ENCODE measurements at places on chromosomes 16 and 17.
A peak's percentile ranks its signal among the peaks of the same experiment; 100 is the strongest.

GRCh38 chr17:6569370-6570285 lies 13.3 kb upstream of the PITPNM3 start:
- DNase-seq, result no peak

DNA sequence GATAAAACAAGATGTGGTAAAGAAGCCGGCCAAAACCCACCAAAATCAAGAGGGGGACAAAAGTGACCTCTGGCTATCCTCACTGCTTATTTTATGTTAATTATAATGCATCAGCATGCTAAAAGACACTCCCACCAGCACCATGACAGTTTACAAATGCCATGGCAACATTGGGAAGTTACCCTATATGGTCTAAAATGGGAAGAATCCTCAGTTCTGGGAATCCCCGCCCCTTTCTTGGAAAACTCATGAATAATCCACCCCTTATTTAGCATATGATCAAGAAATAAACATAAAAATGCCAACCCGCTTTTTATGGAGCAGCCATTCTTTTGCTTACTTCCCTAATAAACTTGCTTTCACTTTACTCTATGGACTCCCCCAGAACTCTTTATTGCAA lies 25.6 kb downstream of the CMTR2 start:
- DNase-seq, result no peak

GRCh38 chr16:1858189-1858865 lies 13.6 kb downstream of the MEIOB start:
- DNase-seq, result no peak

- no peak for DNase-seq
Observed at GRCh38 chr16:1696863-1697262, 9.1 kb upstream of the MAPK8IP3 start.

- DNase-seq, result no peak
Observed at GRCh38 chr17:57551321-57552079, 193.6 kb downstream of the CCDC182 start.

GRCh38 chr17:30219833-30220232 lies 15.7 kb downstream of the SLC6A4 start:
- DNase-seq, result no peak

DNA sequence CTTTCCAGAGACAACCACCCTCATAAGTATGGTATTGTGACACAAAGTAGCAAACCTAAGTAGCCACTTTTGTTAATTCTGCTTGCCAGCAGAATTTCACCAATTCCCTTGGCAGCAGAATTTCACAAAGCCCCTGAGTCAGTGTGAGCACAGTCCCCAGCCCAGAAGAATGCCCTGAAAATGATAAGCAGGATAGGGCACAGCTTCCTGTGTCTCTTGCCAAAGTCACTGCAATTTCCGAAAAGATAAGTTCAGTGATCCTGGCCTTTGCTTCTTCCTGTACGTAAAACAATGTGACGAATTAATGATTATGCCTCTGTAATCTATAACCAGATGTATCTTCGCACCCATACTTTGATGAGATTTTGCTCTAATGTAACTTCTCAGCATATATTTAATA lies 16.0 kb upstream of the WIPF2 start:
- DNase-seq, result no peak

GRCh38 chr16:78493573-78493972 lies 394.1 kb downstream of the WWOX start:
- no peak for DNase-seq

- no peak for DNase-seq
Observed at GRCh38 chr16:15808071-15808470, 48.8 kb downstream of the MYH11 start.

DNA sequence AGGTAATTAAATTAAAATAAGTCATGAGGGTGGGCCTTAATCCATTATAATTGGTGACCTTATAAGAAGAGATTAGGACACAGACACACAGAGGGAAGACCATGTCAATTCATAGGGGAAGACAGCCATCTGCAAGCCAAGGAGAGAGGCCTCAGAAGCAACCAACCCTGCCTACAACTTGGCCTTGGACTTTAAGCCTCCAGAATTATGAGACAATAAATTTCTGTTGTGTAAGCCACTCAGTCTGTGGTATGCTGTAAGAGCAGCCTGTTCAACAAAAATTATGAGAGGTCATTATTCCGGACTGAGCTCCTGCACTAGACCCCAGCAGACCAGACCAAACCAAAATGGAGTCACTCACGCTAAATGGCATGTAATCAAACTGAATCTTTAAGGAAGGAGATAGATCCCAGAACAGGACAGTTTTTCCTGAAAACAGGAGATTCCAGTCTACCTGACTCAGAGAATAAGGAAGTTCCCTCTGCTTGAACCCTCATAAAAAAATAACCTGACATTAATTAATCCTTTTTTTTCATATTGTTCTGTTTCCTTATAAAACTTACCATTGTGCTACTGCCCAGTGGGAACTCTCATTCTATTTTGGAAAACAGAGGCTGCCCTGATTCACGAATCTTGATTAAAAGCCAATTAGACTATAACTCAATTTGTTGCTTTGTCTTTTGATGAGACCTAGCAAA lies 74.3 kb downstream of the DNAH3 start:
- no peak for DNase-seq

DNA sequence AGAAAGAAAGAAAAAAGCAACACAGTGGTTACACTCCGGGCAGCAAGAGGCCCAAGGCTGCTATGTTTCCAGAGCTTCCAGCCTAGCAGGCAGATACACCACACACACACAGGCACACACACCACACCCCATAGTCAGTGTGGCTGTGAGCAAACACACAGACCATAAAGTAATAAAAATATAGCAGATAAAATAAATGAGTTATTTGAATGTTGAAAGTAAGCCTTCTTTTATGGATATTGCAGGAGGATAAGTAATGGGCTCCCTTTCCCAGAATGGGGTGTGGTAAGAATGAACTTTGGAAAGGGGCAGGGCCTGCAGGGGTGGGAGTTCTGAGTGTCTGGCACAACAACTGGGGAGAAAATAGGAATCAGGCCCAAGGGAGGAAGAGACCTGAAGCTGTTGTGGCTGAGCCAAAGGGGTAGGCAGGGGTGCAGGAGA lies 4.8 kb upstream of the CDK5RAP3 start:
- no peak for DNase-seq

DNA sequence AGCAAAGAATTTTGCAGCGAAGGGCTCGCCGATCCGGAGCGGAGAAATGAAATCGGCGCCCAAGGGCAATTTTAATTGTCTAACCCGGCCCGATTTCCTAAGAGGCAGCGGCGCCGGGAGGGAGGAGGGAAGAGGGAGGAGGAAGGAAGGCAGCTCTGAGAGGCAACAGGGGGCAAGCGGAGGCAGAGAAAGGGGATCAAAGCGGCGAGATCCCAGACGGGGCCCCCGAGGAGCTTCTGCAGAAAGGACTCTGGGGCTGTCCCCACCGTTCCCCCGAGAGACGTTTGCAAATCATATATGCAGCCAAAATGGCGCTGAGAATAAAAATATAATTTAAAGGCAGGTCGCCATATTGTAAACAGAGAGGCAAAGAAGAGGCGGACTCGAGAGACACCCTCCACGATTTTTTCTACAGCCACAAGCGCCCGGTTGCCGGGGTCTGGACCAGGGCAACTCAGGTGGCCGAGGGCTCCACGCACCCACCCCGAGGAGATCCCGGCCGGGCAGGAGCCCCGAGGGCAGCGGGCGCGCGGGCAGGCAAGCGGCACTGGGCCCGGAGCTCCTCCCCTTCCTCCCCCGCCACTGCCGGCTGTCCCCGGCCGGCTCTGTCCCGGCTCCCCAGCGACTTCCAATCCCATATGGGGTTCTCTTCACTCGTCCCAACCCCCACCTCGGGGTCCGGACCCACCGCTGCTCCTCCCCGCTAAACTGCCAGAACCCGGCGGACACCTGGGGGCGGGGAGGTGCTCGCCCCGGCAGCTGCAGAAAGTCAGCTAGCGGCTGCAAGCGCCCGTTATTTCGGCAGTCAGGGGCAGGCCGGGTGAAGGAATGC lies 1.9 kb downstream of the PHF12 start:
- peak; percentile 63 for DNase-seq

GRCh38 chr16:46763147-46763546 lies 15.0 kb upstream of the MYLK3 start:
- DNase-seq, result no peak

DNA sequence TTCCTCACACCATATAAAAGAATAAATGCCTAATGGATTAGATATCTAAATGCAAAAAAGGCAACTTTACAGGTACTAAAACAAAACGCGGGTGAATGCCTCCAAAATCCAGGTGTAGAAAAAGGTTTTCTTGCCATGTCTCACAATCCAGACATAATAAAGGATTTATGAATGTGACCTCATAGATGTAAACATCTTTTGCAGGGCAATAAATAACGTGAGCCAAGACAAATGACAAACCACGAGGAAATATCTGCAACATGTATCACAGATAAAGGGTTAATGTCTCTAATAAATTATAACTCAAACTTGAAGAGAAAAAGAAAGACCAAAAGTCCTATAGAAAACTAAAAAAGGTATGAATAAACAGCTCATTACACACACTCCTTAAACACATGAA lies 180.7 kb downstream of the PARN start:
- DNase-seq, result no peak

DNA sequence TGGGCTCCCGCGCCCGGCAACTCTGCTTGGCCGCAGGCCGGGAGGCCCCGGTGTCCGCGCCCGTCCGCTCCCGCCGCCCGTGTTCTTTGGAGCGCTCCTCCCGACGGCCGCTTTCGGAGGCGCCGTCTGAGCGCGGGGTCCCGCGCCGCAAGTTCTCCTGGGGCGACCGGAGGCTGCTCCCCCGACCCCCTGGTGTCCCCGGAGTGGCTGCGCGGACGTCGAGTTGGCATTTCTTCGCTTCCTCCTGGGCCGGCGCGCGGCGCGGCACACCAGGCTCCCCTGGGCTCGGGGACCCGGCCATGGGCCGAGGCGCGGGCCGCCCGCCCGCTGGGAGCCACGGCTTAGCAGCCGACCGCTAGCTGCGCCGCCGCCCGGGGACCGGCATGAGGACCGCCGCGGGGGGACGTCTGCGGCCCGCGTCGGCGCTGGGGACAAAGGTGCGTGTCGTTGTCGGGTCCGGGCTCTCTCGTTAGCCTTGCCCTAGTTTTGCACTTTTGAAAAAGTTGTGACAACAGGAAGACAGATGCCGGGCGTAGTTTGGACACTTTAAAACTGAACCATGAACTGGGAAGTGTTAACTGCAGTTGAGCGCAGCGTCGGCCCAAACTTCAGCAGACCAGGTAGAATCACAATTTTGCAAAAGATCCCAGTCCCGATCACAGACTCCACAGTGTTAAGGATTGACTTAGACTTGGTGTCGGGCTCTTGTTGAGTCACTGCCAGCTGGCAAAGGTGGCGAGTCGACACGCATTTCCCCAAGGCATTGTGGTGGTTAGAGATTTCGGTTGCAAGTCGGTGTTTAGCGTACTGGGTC lies 700 bp downstream of the UBN1 start:
- DNase-seq, result peak; percentile 53

All from activated CD4-positive, alpha-beta T cell treated with anti-CD3 and anti-CD28 coated beads, Interleukin-2, Interleukin-6, amounts not matched to agents 100 ng/mL and 50 ng/mL, durations not matched to agents 16 hours and 8 hours (primary cell).